Body of pancreas (tissue), 4 donors: ENCODE measurements at places on chromosomes 12 and 14.

- DNase-seq, result no peak
These were observed 1.0 kb downstream of the ZC3H14 start for GRCh38 chr14:88563845-88564244.

- DNase-seq, result no peak
These were observed 90.0 kb downstream of the MDGA2 start for GRCh38 chr14:47585447-47585846.

GRCh38 chr14:64880221-64881121 lies 764 bp upstream of the SPTB start:
- DNase-seq, result peak; percentile 61

DNA sequence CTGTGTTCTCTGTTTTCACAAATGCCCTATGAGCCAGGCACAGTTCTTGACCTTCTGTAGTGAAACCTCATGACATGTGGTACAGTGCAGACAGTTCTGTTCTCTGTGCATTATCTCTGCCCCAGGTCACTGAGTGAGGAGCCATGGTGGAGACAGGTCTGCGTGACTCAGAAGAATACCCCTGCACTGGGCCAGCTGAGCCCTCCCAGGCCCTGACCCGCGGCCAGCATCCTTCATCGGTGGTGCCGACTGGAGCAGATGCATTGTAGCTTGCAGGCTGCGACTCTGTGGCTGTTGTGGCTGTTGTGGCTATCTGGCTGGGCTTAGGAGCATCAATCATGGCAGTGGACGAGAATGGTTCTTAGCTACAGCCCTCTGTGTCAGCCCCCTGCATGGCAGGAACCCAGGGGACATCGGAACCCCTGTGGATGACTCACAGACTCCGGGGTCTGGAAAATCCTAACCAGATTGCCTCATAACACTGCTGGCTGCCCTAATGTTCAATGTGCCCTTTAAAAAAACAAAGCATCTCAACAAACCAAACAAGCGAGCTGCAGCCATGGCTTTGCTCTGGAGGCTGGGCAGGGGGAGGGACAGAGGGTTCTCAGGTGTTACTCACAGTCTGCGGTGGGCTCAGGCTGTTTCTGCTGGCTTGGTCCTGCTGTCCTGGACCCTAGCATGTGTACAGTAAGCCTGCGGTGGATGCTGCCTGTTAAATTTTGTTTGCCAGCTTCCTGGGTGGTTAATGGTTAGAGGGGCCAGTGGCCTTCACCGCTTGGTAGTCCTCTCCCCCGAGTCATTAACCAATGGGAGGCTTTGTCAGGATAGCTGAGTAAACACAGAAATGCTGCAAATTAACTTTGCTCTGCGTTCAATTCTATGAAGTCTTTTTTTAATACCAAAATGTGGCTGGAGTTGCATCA lies at the start of gene SERPINA6:
TSS of gene SERPINA6 (minus strand) at position 689 of the 923 bp plus-strand sequence. CDS start 8,688 bp downstream, outside the sequence.
- peak; percentile 52 for DNase-seq

GRCh38 chr14:89214221-89214965 lies 202.6 kb downstream of the FOXN3 start:
- DNase-seq, result peak; percentile 92

DNA sequence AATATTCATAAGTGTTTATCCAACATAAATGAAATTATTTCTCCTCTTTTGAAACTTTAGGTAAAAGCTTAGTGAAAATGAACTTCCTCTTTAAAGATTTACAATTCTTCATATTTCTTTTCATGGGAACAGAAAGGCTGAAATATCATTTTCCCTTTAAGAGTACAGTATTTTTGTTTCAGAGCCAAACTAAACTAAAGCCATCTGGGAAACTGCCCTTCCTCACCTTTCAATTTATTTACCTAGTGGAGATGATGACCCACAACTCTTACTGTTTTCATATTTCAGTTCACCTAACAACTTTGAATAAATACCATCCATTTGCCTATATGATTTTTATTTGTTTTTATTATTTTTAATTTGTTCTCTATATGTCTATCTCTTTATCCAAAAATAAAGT lies 105.4 kb downstream of the ALX1 start:
- no peak for DNase-seq

- no peak for DNase-seq
These were observed 4.5 kb downstream of the RPS26 start for GRCh38 chr12:56046027-56046780.
